SK-N-SH treated with all-trans-retinoic acid at 6 μM for 48 hours (cell line): ENCODE measurements at places on chromosomes 7 and 10.

GRCh38 chr10:86651631-86652331 lies 2.6 kb upstream of the OPN4 start:
- no peak for ATAC-seq

DNA sequence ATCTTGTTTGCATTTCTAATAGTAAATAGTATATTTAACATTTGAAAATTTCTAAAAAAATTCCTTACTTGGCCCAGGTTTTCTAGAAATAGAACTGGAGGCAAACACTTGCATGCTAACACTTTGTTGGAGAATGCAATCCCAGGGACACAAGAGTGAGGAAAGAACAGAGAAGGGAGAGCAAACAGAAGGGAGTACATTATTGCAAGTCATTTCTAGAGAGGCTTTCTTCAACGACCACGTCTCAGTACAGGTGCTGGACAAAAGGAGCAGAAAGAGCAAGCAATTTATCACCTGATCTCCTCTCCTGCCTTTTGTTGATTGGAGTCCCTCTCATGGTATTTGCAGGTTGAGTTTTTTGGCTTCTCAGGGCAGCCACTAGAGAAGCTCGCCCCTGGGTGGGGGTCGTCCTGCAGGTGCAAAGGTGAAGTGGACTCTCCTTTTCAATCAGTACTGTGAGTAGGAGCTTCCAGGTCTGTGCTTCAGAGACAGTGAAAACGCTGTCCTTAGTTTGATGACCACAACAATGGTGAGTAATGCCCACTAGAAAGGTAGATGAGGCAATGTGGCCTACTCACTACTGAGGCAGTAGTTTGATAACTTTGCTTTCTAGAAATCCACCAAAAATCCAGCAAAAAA lies 5.2 kb downstream of the CPED1 start:
- no peak for ATAC-seq

- ATAC-seq: no peak
These were observed 66.6 kb downstream of the PRKCQ start for GRCh38 chr10:6513476-6513875.

GRCh38 chr10:30215623-30216022 lies 133.5 kb downstream of the MTPAP start:
- no peak for ATAC-seq

DNA sequence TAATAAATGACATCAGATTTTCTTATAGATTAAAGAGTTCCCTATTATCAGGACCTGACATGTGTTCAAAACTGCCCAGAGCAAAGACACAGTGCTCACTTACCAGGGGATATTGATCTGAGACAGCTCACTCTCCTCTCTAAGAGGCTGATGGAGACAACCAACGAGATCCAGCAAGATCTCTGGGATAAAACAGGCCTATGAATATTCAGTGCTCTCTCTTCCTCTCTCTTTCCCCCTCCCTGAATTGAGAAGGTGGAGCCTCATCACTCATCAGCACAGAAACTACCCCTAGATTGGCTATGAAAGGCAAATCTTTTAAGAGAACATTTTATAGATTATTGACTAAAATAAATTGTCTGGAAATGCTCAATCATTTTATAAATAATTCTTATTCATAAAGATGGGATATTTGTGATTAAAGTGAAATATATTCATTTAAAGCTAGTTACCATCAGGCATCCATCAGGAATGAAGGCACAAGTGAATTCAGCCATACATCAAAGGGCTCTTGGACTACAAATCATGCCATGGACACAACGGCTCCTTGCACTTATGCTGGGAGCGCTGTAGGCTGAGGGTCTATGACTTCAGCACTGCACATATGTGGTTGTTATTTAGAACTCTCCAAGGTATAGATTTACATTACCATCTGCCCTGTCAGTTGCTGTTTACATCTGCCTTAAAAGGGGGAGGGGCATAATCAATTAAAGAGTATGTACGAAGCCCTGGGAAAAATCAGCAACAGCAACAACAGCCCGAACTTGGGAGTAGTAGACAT lies 3.4 kb upstream of the PPP1R17 start:
- ATAC-seq: no peak

- ATAC-seq: no peak
These were observed 17.6 kb upstream of the C10orf105 start for GRCh38 chr10:71737001-71737833.

- no peak for ATAC-seq
These were observed 4.8 kb downstream of the CRPPA start for GRCh38 chr7:16416289-16417282.

- ATAC-seq: no peak
These were observed 30.1 kb downstream of the TMEM178B start for GRCh38 chr7:141103847-141104429.

DNA sequence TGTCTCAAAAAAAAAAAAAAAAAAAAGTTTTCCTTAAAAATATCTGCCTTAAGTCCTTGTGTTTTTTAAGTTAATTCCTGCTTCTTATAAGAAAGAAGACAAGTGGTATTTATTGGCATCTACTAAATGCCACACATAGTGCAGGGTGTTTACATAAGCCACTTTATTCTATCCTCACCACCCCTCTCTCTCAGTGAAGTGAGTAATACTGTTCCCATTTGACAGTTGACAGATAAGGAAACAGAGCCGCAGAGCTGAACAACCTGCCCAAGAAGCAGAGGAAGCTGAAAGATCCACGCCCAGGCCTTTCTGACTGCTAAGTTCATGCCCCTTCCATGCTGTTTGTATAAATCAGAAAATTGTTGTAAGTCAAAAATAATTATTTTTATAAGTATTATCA lies 54.1 kb downstream of the ABLIM1 start:
- peak; percentile 47 for ATAC-seq

DNA sequence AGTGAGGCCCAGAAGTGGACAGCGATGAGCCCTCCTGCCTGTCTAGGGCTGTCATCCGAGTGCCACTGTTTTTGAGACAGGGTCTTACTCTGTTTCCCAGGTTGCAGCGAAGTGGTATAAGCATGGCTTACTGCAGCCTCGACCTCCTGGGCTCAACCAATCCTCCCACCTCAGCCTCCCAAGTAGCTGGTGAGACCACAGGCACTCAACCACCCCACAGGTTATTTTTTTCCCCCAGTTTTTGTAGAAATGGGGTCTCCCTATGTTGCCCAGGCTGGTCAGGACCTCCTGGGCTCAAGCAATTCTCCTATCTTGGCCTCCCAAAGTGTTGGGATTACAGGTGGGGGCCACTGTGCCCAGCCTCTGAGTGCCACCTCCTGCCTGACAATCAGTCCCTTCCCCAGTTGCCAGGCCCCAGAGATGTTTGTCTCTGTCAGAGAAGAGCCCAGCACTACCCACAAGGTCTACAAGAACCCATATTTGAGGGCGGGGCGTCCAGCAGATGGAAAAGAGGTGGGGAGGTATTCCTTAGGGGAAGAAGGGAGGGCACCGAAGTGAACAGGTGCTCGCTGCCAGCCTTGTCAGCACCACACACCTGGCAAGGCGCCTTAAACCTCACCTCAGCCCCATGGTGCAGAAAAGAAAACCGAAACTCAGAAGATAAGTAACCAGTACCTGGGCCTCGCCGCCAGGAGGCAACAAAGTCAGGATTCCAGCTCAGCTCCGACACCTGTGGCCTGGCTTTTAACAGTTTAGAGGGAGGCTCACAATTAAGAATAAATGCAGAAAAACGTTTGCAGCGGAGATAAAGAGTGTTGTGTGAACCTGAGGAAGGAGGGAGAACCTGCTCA lies 77.4 kb upstream of the ANLN start:
- no peak for ATAC-seq

- ATAC-seq: no peak
These were observed 1191.1 kb downstream of the SORCS1 start for GRCh38 chr10:105973360-105973759.

- ATAC-seq: no peak
These were observed 353.7 kb downstream of the HTR7 start for GRCh38 chr10:90504172-90504571.

DNA sequence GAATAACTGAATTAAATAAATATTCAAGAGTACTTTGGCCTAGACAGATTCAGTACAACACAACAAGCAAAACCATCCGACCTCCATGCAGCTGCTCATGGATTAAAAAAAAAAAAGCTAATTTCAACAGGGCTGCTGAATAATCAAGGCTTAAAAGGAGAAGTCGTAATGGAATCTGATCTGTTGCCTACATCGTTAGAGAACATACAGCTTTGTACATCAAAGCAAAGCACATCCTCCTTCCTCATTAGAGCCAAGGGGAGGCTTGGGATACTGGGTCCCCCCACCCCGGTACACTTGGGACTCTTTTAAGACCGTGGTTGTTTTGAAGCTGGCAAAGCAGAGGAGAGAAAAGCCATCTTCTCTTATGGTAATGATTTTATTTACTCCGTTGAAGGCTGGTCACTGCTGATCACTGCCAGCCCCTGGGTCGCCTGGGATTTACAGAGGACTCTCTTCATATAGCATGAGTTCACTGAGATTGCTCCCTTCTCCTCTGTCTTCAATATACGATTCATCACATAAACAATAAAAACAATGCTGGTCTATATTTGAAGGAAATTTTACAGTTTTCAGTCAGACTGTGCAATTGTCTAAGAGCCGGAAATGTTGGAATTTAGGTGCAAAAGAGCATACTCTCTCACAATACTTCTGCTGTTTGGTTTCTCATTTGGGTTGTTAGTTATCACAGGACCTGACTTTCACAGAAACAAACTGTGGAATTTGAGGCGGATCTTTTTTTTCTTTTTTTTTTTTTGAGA lies 148.8 kb downstream of the FAM107B start:
- ATAC-seq: no peak

DNA sequence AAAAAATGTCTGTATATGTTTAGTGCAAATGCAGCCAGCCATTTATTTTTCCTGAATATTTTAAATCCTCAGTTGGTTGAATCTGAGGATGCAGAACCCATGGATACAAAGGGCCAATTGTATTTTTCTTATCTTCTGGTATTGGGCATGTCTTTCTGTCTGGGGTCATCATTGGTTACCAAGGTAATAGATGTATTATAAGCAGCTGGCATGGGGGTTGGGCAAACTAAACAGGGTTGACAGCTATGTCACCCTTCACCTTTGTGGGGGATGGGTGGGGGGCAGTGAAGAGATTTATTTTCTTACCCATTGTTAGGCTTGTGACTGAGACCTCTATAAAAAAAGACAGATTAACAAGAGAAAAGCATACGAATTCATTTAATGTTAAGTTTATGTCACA lies 38.8 kb downstream of the CDHR3 start:
- no peak for ATAC-seq
